NCI-H1436 treated with DMSO at 0.1 percent for 48 hours (cell line): ENCODE measurements at places on chromosomes 7 and 10.

GRCh38 chr10:120995768-120996167, 144.6 kb downstream of the WDR11 start:
- DNase-seq: no peak

DNA sequence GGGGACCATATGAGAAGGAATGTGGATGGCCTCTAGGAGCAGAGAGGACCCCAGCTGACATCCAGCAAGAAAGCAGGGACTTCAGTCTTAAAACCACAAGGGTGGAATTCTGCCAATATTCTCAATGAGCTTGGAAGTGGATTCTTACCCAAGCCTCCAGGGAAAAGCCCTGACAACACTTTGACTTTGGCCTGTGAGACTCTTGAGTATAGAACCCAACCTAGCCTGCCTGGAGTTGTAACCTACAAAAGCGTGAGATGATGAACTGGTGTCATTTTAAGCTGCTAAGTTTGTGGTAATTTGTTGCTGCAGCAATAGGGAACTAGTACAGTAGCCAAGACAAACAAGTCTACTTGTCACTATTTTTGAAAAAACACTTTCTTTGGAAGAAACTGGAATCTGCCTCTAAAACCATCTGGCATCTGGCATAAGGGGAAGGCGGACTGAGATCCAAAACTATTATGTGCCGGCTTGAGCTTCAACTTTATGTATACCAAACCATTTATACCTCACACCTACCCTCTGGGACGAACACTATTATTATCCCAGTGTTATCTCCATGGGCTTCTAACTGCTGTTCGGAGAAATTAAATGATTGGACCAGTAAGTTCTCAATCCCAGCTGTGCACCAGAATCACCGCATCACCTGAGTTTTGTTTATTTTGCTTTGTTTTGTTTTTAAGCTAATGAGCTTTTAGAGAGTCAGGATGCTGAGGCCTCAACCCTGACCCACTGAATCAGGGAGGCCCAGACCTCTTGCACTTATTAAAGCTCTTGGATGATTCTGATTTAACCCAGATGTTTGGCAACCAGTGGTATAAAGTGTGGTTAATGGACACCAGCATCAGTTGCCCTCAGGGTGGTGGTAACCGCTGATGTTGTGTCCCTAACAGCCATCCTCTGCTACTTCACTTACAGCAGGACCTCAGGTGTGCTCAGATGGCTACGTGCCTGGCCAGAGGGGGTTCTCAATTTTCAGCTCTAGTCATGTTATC, 83.0 kb downstream of the C1GALT1 start:
- no peak for DNase-seq

DNA sequence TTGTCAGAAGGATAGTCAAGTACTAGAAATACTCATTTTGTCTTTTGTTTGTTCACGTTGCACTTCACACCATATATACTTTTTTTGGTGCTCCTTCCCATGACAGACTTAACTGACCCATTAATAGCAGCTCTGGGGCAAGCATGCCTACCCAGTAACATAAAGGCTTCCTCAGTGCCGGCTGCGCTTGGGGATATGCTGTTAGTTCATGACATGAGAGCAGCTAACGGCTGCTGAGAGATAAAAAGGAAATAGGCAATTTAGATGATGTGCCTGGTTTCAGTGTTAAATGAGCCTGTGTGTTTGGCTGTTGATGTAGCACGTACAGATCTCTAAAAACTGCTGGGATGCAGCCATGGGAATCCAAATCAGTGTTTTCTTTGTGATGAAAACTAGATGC, 86.4 kb downstream of the TAX1BP1 start:
- no peak for DNase-seq

- DNase-seq: no peak
These were observed 204.5 kb upstream of the CDCA7L start for GRCh38 chr7:22150221-22150620.

DNA sequence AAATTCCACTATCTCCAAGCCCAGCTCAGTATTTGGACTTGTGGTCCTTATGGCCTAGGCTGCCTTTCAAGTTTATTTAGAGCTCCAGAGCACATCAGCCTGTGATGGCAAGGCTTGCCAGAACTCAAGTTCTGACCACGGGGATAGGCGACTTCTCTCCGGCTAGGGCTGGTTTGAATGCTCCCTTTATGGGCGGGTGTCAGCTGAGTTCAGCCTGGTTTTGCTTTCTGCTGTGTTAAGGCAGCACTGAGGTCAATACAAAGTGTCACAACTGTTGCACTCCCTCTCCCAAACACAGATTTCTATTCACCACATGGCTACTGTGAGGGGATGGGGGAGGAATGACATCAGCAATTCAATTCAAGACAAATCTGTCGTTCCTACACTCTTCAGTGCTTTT, 318.1 kb upstream of the MYO3A start:
- no peak for DNase-seq

DNA sequence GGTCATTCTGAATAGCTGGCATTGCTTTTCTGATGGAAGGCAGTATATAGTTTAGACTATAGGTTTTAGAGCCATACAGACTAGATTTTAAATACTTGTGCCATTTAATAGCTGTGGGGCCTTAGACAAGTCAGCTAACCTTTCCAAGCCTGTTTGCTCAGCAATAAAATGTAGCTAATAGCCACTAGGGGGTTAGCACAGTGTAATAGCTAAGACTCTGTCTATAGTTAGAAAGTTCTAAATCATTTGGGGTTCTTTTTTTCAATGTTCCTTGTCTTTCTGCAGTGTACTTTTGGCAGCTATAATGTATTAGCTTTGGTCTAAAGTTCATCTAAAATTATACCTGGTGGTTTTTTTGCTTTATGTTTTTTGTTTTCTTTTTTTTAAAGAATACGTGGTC, 7.5 kb upstream of the KIFBP start:
- no peak for DNase-seq

DNA sequence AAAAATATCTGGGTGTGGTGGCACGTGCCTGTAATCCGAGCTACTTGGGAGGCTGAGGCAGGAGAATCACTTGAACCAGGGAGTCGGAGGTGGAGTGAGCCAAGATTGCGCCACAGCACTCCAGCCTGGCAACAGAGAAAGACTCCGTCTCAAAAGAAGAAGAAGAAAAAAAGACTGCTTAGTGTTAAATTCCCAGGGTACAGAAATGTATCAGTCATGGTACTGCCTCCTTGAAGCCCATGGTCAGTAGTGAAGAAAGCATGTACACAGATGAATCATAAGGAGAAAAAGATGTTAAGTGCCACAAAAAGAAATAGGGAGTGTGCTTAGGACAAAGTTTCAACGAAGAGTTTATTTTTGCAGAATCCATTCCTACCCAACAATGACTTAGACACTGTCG, 62.5 kb upstream of the KMT2E start:
- DNase-seq: no peak

- DNase-seq: no peak
These were observed 36.7 kb downstream of the SHTN1 start for GRCh38 chr10:116968331-116968730.

DNA sequence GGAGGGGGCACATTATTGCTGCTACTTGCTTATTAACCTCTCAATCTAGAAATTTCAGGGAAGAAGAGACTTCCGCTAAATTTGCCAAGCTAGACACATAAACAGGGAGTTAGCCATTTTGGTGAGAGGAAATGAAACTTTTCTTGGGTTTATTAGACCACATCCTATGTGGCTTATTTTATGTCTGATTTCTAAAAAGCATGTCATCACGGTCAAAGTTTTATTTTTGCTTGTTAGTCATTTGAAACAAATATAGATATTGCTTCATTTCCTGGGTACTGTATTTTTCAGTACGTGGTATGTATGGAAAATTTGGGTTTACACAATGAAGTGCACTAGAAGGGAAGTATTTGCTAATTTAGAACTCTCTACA, 144.1 kb downstream of the TCF7L2 start:
- no peak for DNase-seq

GRCh38 chr7:115086146-115086841, 164.4 kb downstream of the MDFIC start:
- no peak for DNase-seq

DNA sequence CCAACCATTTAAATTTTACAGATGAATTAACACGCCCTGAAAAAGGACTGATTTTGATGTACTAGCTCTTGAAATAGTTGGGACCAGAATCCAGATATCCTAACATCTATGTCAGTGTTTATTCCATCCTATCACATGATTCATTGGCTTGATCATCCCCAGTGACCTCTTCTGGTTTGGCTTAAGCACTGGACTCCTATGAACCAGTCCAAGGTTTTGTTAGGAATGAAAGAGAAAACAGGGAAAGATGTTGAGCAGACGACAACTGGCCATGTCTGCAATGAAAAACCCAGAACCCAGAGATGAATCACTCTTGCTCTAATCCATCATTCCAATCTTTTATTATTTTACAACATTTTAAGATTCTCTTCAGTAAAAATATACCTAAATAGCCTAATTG, 1080.9 kb downstream of the SORCS1 start:
- DNase-seq: no peak

DNA sequence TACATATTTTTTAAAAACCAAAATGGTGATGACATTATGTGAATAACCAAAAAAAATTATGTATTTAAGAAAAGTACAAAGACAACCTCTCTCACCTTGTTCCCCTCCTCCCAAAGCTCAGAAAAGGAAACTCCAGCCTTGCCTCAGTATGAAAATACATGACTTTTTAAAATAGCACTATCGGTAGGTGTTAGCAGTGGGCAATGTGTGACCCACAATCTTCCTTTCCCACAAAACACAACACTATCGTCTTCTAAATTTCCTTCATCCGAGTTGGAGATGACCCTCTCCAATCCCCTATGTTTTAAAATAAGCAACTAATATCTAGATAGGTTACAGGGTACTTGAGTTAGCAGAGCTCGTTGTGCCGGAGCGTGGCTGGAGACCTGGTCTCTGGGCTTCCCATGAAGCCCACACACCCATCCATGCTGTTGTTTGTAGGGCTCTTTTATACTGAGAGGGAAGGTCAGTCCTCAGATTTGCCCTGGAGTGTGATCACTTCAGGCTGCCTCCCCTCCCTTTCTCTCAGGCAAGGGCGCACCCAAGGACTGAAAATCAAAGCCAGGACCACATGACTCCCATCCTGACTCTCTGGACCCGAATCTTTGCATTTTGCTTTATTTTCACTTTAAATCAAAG, 107.6 kb downstream of the JAZF1 start:
- no peak for DNase-seq

DNA sequence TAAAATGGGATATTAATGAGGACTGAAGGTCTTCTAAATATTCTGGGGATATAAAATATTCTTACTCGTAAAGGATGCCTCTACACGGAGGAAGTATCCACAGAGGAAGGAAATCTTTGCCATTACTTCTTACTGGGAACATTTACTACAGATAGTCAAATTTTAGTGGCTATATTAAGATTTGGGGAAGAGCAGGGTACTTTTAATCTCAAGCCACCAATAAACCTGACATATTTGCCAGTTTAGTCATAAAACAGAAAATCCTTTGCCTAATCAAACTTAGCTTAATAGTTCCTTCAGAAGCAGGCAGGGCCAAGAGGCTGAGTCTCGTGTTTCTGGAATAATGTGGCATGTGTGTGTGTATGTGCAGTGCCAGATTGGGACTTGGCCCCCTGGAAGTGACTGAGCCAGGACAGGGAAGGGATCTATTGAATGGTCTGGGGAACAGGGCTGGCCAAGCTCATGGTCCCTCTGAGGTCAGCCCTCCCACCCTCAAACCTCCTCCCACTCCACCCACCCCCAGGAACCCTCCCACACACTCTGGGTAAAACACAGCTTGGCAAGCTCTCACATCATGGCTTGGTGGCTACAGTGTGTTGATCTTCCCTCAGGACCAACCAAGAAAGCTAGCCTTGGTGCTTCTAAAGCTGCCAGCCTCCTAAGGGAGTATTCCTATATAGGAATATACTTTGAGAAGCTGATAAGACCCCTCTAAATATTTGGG, 1.6 kb upstream of the PIK3CG start:
- no peak for DNase-seq

GRCh38 chr7:38040831-38041230, 120.4 kb downstream of the EPDR1 start:
- no peak for DNase-seq

DNA sequence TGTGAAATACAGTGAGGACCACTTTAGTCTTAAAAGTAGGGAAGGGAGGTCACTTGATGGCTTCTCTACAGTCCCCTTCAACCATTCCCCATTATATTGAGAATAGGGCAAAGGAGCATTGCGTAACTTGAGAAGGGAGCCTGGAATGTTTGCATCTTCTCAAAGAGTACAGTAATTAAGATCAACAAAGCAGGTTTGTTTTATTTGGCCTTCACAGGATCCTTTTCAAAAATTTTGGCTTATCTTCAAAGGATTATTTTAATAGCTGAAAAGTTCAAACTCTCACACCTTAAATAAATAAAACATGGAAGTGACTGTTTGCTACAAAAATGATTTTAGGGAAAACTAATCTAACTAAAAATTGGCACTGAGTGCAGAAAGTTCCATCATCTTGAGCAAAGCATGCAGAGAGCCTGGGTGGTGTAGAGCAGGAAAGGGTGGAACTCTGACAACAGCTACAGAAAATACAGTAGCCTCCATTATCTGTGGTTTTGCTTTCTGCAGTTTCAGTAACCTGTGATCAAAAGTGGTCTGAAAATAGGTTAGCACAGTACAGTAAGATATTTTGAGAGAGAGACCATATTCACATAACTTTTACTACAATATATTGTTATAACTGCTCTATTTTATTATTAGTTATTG, 214.0 kb downstream of the MDFIC start:
- DNase-seq: no peak

DNA sequence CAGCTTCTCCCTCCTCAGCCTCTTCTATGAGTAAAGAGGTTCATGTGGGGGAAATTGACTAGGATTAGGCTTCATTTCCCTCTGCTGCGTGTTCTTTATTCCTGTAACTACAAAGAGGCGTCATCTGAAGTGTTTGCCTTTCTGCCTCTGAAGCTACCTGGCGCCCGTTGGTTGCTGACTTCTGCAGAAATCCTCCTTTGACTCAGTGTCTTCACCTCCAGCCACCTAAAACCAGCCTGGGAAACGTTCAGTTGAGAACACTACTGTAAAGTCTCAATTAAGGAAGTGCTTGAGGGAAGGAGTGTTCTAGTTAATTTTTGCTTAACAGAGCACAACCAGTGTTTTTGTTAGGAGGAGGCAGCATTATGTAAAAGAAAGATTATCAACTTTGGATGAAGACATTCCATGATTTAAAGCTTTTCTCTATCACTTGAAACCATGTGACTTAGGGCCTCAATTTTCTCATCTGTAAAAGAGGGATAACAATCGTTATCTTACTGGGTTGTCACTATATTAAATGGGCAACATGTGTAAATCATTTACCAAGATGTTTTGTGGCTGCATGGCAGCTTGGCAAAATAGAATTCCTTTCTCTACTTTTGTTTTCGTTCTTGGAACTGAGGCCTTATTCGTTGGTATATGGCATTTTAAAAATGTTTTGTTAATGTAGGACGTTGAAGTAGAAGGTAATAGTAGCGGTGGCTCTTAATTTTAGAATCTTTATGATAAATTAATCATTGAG, 642.9 kb downstream of the SDK1 start:
- peak; percentile 4 for DNase-seq

GRCh38 chr7:50632561-50633413, 67.6 kb upstream of the DDC start:
- no peak for DNase-seq

GRCh38 chr7:27211764-27212204, 11.9 kb upstream of the HOXA13 start:
- no peak for DNase-seq
